GM23248 (cell line): ENCODE measurements at places on chromosomes 1 and 21. TPM values are rescaled to one million over a fixed set of nuclear protein-coding genes. Genes with fewer than 3 reads are reported as not detected.

The TEX38 gene
- total RNA-seq, result not detected in 2 replicates

The AVPR1B gene
- not detected in 2 replicates for total RNA-seq

The RNU1-4 gene
- under 0.01 TPM in 1 of 2 replicates, not detected in the other for total RNA-seq

The BRDT gene
- not detected in 2 replicates for total RNA-seq

DNA sequence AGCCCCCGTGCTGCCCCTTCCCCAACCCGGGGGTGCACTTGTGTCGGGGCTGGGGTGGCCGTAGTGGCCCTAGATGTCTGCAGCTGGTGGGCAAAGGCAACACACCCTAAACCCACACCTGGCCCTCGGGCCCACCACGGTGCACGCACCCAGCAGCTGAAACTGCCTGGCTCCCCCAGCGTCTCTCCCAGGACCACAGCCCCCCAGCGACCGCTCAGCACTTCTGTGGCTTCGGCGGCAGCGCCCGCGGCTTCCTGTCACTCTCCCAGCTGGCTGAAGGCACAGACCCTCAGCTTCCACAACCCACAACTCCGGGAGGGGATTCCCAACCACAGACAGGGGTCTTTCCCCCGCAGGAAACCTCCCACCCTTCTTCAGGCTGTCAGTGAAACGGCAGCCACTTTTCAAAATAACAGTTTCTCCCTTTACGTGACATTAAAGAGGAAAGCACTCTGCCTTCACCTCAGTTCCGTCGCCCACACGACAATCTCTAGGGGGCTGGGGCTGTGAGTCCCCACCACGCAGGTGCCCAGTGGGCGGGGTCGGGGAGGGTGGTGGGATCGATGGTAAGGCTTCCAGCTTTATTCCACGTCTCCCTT is 40.7 kb upstream of the COL6A2 start:
- H3K27ac ChIP-seq, result peak overlapping the region; percentile 84
- H3K27me3 ChIP-seq, result no peaks in the 10 kb centered on the region
- H3K36me3 ChIP-seq, result no peaks in the 10 kb centered on the region
- H3K4me1 ChIP-seq, result peaks cover 40% of the 10 kb centered on the region
- H3K4me3 ChIP-seq, result no peak overlapping the region

- H3K4me3 ChIP-seq, result peak overlapping the region; percentile 44
- H3K36me3 ChIP-seq, result 0 out of 2 replicates have a peak, but pooled peaks cover 8% of the 10 kb centered on the region
- H3K27me3 ChIP-seq, result no peaks in the 10 kb centered on the region
- H3K27ac ChIP-seq, result peak overlapping the region; percentile 61
- peak; percentile 73 for DNase-seq
- H3K4me1 ChIP-seq, result peaks cover 47% of the 10 kb centered on the region
These were observed 29.0 kb downstream of the GREM2 start for GRCh38 chr1:240582953-240583352.

- no peaks in the 10 kb centered on the region for H3K36me3 ChIP-seq
- H3K27ac ChIP-seq, result peak overlapping the region; percentile 34
- H3K4me1 ChIP-seq, result peaks cover 17% of the 10 kb centered on the region
- no peaks in the 10 kb centered on the region for H3K27me3 ChIP-seq
These were observed 82.8 kb downstream of the DISP1 start for GRCh38 chr1:222897527-222898190.

GRCh38 chr1:114091711-114092110 is 62.0 kb downstream of the SYT6 start:
- no peak overlapping the region for H3K27ac ChIP-seq
- H3K27me3 ChIP-seq, result peaks cover 57% of the 10 kb centered on the region

- peaks cover 8% of the 10 kb centered on the region; the same call in 1 of the 2 replicates for H3K27me3 ChIP-seq
- H3K4me3 ChIP-seq, result peak overlapping the region; percentile 80
- no peaks in the 10 kb centered on the region for H3K4me1 ChIP-seq
- no peaks in the 10 kb centered on the region for H3K36me3 ChIP-seq
- peak; percentile 56 for DNase-seq
These were observed 28.1 kb downstream of the RABIF start for GRCh38 chr1:202860744-202861419.

DNA sequence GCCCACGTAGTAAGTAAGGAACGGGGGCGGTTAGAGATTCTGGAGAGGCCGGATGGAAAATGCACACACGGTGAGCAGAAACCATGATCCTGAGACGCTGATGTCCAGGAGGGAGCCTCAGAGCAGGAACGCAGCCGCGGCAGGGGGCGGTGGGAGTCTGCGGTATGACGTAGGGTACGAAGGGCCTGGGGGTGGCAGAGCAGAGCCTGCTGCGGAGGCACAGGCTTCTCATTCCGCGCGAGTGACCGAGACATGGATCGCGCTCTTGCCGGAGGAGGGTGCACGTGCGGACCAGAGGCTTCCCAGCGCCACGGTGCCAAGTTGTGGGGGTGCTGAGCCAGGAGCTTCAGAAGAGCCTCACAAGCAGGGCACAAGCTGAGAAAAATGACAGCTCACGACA is 176.2 kb downstream of the KIF26B start:
- DNase-seq, result no peak
- no peaks in the 10 kb centered on the region for H3K36me3 ChIP-seq
- peaks cover 9% of the 10 kb centered on the region; the same call in 1 of the 2 replicates for H3K4me1 ChIP-seq
- H3K4me3 ChIP-seq, result no peak overlapping the region

DNA sequence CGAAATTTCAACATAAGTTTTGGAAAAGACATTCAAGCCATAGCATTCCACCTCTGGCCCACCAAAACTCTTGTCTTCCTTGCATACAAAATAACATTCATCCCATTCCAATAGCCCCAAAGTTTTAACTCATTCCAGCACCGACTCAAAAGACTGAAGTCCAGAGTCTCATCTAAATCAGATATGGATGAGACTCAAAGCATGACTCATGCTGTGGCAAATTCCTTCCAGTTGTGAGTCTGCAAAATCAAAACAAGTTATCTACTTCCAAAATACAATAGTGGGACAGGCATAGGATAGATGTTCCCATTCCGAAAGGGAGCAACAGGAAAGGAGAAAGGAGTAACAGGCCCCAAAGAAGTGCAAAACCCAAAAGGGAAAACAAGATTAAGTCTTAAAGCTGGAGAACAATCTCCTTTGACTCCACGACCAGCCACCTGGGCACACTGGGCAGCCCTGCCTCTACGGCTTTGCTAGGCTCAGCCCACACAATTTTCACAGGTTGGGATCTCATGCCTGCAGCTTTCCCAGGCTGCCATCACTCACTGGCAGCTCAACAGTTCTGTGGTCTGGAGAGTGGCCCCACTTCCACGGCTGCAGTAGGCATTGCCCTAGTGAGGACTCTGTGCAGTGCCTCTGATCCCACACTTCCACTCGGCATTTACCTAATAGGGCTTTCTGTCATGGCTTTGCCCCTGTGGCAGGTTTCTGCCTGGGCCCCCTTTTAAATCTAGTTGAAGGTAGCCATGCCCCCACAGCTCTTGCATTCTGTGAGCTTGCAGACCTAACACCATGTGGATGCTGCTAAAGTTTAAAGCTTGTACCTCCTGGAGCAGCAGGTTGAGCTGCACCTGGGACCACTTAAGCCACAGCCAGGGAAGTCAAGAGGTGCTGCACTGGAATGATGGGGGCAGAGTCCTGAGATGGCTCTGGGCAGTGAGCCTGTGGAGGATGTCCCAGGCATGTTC is 51.0 kb downstream of the RUNX3 start:
- H3K27me3 ChIP-seq, result no peaks in the 10 kb centered on the region
- H3K4me3 ChIP-seq, result no peak overlapping the region
- peaks cover 11% of the 10 kb centered on the region for H3K4me1 ChIP-seq
- H3K27ac ChIP-seq, result no peak overlapping the region

DNA sequence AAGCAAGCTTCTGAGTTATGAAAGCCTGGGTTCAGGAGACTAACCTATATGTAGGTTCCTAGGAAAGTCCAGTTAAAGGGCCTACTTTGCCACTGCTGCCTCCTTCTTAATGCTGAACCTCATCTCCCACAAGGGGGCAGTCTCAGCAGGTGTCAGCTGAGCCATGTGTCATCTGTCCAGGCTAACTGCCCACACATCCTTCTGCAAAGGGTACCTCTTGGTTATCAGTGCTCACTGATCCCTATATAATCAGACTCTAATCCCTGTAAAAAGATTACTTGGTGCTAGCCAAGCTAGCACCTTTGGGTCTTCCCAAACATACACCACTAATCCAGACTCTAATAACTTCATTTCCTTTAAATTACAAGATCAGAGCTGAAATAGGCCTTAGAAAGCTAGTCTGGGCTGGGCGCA is 9.0 kb downstream of the PRDX1 start:
- no peaks in the 10 kb centered on the region for H3K4me1 ChIP-seq
- peaks cover 72% of the 10 kb centered on the region for H3K36me3 ChIP-seq
- H3K4me3 ChIP-seq, result no peak overlapping the region

DNA sequence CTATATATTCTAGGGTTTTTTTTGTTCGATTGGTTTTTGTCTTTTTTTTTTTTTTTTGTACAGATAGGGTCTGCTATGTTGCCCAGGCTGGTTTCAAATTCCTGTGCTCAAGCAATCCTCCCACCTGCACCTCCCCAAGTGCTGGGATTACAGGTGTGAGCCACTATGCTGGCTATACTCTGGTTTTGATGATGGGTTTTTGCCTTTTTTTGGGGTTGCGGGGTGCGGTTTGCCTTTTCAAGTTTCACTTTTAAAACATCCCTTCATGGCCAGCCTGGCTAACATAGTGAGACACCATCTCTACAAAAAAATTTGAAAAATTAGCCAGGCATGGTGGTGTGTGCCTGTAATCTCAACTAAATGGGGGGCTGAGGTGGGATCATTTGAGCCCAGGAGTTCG is 10.0 kb downstream of the KDM5B start:
- H3K4me1 ChIP-seq, result peaks cover 35% of the 10 kb centered on the region
- H3K27me3 ChIP-seq, result no peaks in the 10 kb centered on the region
- H3K36me3 ChIP-seq, result no peaks in the 10 kb centered on the region
- H3K27ac ChIP-seq, result no peak overlapping the region
- DNase-seq, result no peak

GRCh38 chr1:186864296-186864695 is 35.5 kb downstream of the PLA2G4A start:
- H3K4me1 ChIP-seq, result peaks cover 8% of the 10 kb centered on the region
- DNase-seq, result peak; percentile 46
- no peaks in the 10 kb centered on the region for H3K36me3 ChIP-seq
- no peak overlapping the region for H3K27ac ChIP-seq
- H3K4me3 ChIP-seq, result no peak overlapping the region

DNA sequence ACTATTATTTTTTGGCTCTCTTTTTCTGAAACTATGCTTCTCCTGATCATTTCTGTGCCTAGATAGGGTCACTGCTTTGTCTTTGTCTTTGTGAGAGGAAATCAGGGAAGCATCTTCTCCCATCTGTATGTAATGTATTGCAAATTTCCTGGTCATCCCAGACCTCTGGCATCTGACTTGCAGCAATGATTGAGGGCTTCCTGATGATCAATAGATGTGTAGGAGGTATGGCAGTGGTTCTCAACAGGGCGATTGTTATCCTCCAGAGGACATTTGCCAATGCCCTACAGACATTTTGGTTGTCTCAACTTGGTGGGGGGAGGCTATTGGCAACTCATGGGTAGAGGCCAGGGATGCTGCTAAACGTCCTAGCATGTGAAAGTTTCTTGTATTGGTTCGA is 64.7 kb downstream of the RGL1 start:
- DNase-seq, result no peak
- H3K36me3 ChIP-seq, result no peaks in the 10 kb centered on the region
- H3K4me3 ChIP-seq, result no peak overlapping the region
- no peaks in the 10 kb centered on the region for H3K27me3 ChIP-seq
- peaks cover 38% of the 10 kb centered on the region for H3K4me1 ChIP-seq
